Smooth muscle cell of trachea (primary cell): ENCODE measurements at places on chromosomes 5 and 9. TPM values are rescaled to one million over a fixed set of nuclear protein-coding genes. Genes with fewer than 3 reads are reported as not detected.

The SKP2 gene
- 28.6 and 34.0 TPM in 2 replicates for total RNA-seq

The LAMC3 gene
- total RNA-seq = 0.29 and 0.33 TPM in 2 replicates

The GHR gene
- total RNA-seq = 2.8 and 3.5 TPM in 2 replicates

The ZBED3 gene
- 2.8 and 3.1 TPM in 2 replicates for total RNA-seq

The SPATA31E1 gene
- not detected in 2 replicates for total RNA-seq

The INSL6 gene
- not detected in 2 replicates for total RNA-seq

The RNF208 gene
- 0.15 and 0.50 TPM in 2 replicates for total RNA-seq

The SLCO4C1 gene
- not detected in 2 replicates for total RNA-seq

The SLC36A3 gene
- not detected in 2 replicates for total RNA-seq

The FLT4 gene
- under 0.01 and 0.15 TPM in 2 replicates for total RNA-seq

The SERF1B gene
- total RNA-seq = 10.4 and 23.1 TPM in 2 replicates

The RAI14 gene
- 107 and 176 TPM in 2 replicates for total RNA-seq

The GNA14 gene
- total RNA-seq = 0.15 and 0.50 TPM in 2 replicates

The PCDHGB4 gene
- total RNA-seq = 21.5 and 38.4 TPM in 2 replicates

The EPB41L4B gene
- total RNA-seq = 0.15 and 0.66 TPM in 2 replicates

The DMRTA1 gene
- total RNA-seq = 1.2 and 1.3 TPM in 2 replicates

The OTP gene
- not detected in 2 replicates for total RNA-seq

The LECT2 gene
- total RNA-seq = not detected in 2 replicates

The URM1 gene
- total RNA-seq = 32.7 and 36.7 TPM in 2 replicates

The IL3 gene
- total RNA-seq = not detected in 2 replicates

The CTXN3 gene
- total RNA-seq = not detected in 2 replicates

The TSSK1B gene
- 0.15 and 0.50 TPM in 2 replicates for total RNA-seq

The PCDHGA11 gene
- 23.0 and 26.9 TPM in 2 replicates for total RNA-seq

The CXCL14 gene
- 0.33 TPM in 1 of 2 replicates, not detected in the other for total RNA-seq

The IPO11 gene
- 26.6 and 38.0 TPM in 2 replicates for total RNA-seq

The NKD2 gene
- total RNA-seq = 4.6 and 7.1 TPM in 2 replicates

The PPP3R2 gene
- total RNA-seq = not detected in 2 replicates

The ADAMTS16 gene
- 0.17 TPM in 1 of 2 replicates, not detected in the other for total RNA-seq

The CCDC192 gene
- total RNA-seq = not detected in 2 replicates

The CDC26 gene
- 28.9 and 47.3 TPM in 2 replicates for total RNA-seq

The DNAI1 gene
- under 0.01 and 0.58 TPM in 2 replicates for total RNA-seq

The PKD2L2 gene
- total RNA-seq = not detected in 2 replicates

The ENTPD2 gene
- not detected in 2 replicates for total RNA-seq

The PHF24 gene
- under 0.01 TPM in 1 of 2 replicates, not detected in the other for total RNA-seq

The TTC23L gene
- under 0.01 and 0.87 TPM in 2 replicates for total RNA-seq

The PCDHB15 gene
- under 0.01 and 0.66 TPM in 2 replicates for total RNA-seq

The PLGRKT gene
- total RNA-seq = 8.9 and 24.6 TPM in 2 replicates

The TIMD4 gene
- not detected in 2 replicates for total RNA-seq

The TAF11L5 gene
- total RNA-seq = not detected in 2 replicates

The MCIDAS gene
- not detected in 2 replicates for total RNA-seq

The TRAF1 gene
- 1.3 and 3.8 TPM in 2 replicates for total RNA-seq
